ENCODE measurements at places on chromosomes 6 and 20.
A peak's percentile ranks its signal among the peaks of the same experiment; 100 is the strongest.

DNA sequence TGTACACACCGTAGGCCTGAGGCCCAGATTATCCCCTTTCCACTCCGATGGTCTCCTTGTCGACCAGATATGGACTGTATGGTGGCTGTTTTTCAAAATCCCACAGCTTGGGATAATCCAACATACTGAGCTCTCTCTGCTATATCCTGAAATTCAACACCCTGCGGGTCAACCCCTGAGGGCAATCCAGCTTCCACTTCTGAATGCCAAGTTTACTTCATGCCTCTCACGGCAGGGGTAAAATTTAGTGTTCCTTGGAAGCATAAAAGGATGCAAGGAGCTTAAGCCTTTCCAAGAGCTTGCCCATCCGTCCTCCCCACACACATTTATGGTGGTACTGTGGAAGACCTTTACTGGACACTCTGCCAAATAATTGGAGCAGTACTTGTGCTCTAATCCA, 90.7 kb downstream of the PLG start:
- DNase-seq = no peak

DNA sequence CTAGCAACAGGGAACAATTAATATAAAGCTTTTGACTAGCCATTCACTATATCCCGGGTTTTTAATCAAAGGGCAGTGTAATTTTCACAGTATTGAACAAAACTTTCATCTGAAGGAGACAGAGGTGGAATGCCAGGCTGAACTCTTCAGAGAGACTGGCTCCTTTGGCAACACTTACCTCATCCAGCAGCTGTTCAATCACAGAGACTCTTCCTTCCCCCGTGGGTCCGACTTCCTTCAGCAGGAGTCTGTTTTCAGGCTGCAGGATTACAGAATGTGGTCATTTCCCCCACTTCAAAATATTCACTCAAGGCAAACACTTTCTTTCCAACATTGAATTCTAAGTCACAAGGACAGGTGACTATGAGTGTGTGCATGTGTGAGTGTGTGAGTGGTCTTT, 76.6 kb downstream of the DZANK1 start:
- DNase-seq = no peak

DNA sequence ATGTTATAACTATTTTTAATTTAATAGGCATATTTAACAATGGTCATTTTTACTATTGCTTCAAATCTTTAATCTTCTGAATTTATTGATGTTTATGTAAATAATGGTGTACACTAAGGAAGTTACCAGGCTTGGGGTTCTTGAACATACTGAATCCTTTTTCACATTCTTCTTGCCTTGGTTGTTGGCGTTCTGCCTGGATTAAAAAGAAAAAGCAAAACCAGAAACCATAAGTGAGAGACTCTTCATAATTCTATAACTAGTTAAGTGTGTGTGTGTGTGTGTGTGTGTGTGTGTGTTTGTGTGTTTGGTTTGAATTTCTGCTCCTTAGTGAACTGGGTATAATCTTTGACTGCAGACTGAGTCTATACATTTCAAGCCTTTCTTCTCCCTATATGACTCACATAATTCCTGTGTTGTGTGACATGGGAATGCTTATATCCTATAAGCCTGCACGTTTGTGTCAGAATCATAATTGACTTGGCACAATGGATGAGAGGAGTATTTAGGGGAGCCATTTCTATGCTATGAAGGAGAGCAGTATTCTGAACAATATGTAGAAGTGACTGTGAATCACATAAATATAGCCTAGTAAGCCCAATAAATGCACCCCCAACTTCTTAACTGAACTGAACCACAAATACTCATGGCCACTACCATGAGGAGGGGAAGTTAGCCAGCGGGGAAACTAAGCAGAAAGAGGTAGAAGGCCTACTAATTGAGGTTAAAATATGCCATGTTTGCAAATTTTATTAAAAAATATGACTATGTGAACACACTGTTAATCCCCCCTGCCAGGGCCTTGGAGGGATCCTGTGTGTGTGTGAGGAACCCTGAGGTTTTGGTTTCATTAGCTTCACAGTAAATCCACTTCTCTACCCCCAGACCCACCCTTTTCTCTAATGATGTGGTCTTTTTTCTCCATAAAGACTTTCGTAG, 425.5 kb downstream of the BCKDHB start:
- DNase-seq = no peak

DNA sequence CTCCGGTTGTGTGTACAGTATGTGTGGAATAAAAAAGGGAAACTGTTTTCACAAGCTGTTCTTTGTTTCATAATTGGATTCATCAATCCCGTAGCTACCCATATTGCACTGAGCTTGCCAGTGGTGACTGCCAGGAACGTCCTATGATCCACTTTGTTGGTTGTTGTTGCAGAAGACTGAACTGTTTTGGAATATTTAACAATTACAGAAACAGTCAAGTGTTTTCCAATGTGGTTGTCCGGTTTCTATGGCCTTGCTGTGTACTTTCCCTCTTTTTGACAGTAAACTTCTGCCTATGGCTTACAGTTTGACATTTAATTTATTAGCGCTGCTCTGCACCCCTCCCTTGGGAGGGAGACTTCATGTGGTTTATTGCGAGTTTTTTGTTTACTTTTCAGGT, 141.2 kb downstream of the DTNBP1 start:
- no peak for DNase-seq

DNA sequence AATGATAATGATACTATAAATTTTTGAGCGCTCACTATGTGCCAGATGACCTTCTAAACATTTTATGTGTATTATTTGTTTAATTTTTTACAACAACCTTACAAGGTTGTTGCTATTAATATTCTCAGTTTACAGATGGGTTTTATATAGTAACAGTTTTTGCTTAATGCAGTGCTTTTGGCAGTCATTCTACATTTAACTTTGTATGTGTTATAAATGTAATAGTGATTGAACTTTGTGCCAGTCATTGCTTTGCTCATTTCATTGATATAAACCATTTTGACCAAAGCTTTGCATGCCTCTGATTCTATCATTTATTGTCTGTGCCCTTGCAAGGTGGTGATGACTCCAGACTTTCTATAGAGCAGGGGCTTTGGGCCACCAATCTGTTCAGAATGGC, 206.3 kb upstream of the LAMP5 start:
- DNase-seq = no peak

- no peak for DNase-seq
These were observed 85.3 kb upstream of the RNF24 start for GRCh38 chr20:4100679-4101078.

DNA sequence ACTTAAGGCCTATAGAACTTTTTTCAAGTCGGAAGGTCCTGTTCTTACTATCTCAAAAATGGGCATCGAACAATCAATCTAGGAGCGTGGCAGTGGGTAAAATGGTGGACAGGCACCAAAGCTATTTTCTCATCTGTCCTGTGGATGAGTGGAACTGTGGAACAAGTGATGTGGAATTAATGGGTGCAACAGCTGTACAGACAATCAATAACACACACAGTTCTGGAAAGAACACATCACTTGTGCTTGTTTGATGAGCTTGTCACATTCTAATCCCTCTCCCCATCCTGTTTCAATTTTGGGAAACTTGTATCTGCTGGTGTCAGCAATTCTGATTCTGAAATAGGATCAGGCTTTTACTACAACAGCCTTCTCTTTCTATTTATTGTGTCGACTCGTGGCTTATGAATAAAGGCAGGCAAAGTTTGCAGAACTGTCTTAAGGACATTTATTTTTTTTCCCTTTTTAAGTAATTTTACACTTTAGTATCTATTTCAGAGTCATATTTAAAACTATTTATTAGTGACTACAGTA, 11.5 kb downstream of the RBM24 start:
- DNase-seq = no peak

DNA sequence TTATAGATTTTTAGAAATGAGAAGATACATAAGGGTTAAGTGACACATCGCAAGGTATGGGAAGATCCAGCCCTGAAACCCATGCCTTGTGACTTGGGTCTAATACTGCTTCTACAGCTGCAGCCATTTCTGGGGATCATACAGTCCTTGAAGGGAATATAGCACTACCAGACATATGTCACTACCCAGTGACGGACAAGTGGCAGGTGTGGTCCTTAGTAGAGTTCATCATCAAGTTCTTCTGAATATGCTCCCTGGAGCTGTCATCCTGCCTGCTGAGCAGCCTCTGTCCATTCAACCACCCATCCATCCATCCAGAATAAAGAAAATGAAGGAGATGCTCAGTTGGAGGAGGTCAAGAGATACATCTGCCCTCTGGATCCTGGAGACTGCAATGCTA, 118.6 kb upstream of the ASF1A start:
- no peak for DNase-seq

- DNase-seq = no peak
These were observed 9.3 kb upstream of the SALL4 start for GRCh38 chr20:51811514-51812128.

GRCh38 chr6:121607721-121608120, 172.3 kb downstream of the GJA1 start:
- no peak for DNase-seq

- DNase-seq = no peak
These were observed 90.8 kb downstream of the DOK5 start for GRCh38 chr20:54566031-54566688.

- no peak for DNase-seq
These were observed 127.9 kb upstream of the FOXO3 start for GRCh38 chr6:108432792-108433191.

GRCh38 chr6:20924911-20925543, 390.8 kb downstream of the CDKAL1 start:
- DNase-seq = no peak

DNA sequence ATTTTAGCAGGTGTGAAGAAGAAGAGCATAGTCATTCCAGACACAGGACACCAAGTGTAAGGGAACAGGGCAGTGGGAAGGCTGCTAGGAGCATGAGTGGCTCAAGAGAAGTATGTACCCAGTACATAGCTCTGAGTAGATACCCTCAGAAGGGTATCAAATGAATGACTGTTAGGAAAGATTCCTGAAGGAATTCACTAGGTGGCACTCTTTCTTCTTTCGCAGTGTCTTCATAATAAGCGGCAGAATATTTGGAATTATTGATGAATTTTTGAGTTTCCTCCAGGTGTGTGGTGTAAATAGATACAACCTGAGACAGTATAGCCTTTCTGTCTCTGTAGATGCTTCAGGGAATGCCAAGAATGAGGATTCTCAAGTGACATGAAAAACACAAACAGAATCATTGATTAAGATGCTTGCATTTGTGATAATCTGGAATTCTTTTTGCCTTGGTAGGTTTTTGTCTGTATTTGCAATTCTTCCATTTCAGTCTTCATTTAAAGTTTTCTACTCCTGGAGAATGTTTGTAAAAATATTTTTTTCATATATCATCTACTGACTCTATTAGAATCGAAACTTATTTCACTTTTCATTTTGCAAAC, 264.3 kb upstream of the RIMS1 start:
- peak; percentile 0 for DNase-seq

DNA sequence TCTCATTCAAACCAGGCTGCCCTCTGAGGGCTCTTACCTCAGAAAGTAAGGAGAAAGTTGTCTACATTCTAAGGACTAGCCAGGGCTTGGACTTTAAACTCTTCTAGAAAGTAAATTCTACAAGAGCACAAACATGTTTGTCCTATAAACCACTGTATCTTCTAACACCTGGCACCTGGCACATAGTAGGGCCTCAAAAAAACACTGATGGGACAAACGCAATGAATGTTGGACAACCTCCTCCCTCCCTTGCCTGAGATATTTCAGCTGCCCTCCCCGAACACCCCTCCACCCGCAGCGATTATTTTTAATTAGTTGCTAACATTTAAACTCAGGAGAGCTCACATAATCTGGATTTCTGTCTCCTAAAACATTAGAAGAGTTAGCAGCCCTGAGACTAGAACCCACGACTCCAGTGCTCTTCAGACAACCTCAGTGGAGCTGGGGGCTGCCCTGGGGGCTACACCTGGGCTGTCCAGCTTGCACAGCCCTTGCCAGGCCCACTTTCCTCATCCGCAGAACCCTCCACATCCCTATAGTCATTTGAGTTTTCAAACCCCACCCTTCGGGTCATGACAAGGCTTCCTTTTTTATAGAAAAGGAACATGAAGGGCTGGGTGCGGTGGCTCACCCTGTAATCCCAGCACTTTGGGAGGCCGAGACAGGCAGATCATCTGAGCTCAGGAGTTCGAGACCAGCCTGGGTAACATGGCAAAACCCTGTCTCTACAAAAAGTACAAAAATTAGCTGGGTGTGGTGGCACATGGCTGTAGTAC, 4.9 kb downstream of the HCK start:
- DNase-seq = no peak

DNA sequence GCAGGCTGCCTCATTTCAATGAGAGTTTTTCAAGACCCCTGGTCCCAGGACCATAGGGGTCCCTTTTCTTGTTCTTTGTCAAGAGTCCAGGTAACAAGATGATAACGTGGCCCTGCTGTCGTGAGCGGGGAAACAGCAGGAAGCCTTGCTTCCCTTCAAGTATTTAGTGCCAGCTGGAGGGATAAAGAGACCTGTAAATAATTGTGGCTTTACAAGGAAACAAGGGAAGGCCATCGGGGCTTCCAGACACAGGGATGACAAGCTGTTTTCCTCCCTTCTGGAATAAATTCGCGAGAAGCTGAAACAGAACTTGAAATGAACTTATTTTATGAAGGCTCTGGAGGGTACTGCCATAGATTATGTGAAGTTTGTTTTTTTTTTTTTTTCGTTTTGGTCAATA, 163.2 kb downstream of the SYNDIG1 start:
- no peak for DNase-seq

- DNase-seq = no peak
These were observed 8.3 kb downstream of the TENT5A start for GRCh38 chr6:81744131-81744530.

DNA sequence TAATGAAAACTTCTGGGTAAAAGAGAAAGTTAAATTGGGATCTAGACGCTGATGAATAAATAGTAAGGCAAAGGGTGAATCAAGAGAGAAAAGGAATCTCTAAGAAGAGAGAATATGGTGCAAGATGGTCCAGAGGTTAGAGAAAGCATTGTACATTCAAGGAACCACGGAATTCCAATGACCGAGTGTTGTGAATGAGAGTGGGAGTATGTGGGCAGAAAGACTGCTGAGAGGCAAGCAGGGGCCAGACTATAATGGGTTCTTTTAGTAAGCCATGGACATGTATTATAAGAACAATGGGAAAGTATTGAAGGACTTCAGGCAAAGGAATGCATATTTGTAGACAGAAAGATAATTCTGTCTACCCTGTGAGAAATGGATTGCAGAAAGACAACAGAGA, 45.2 kb downstream of the SPTLC3 start:
- DNase-seq = no peak

DNA sequence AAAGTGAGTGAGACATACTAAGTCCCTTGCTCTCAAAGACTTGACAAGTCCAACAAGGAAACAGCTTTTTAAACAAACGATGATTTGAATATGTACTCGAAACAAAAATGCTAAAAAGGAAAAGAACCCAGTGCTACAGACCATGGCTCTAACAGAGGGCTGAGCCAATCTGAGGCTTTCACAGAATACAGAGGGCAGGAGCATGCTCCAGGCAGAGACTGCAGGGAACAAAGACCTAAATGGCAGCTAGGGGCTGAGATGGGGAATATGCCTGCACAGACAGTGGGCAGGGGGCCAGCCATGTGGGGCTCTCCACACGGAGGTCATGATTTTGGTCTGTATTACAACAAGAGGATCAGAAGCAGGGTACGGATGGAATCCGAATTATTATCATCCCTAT, 31.1 kb upstream of the C6orf118 start:
- DNase-seq = no peak
